ENCODE measurements at places on chromosomes 4 and X.

DNA sequence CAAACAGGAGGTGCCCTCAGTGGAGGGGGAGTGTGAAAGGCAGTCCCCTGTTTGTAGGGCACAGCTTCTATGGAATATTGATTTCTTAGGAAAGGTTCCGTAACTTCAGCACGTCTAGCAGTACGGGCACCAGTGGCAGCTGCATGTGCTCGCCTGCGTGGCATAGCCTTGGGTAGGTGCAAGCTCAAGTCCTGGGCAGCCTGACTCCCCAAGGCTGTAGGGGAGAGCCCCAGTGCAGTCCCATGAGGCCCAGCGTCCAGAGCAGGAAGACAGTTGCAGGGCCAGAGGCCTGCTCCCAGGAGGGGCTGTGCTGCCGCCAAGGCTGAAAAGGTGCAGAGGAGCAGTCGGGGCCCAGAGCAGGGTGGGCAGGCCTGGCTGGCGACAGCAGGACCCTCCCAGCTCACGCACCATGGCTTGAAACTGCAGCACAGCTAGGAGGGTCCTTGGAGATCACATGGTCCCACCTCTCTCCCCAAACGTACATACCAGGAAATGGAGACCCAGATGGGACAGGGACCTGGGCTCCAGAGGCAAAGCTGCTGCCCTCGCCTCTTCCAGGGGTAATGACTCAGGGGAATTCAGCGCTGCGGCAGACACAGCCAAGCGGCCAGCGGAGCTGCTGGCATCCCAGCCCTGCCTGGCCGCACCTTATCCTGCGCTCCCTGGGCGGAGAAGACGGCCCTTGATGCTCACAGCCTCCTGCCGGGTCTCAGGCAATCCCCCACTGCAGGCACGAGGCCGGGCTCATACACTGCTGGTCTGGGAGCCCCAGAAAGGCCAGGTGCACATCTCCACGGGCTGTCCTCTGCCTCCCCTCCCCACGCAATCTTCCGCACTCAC is 6.0 kb upstream of the DUSP9 start:
- DNase-seq = no peak

- DNase-seq = no peak
Measured at GRCh38 chr4:67204441-67204840, 340.9 kb downstream of the CENPC start.

GRCh38 chr4:152296386-152296785 is 239.5 kb downstream of the FBXW7 start:
- no peak for DNase-seq

GRCh38 chr4:108834166-108834834 is 71.4 kb upstream of the ETNPPL start:
- no peak for DNase-seq

GRCh38 chrX:119041175-119041574 is 31.6 kb upstream of the CT47C1 start:
- DNase-seq = no peak

GRCh38 chr4:26081795-26082498 is 167.9 kb downstream of the SMIM20 start:
- DNase-seq = no peak

DNA sequence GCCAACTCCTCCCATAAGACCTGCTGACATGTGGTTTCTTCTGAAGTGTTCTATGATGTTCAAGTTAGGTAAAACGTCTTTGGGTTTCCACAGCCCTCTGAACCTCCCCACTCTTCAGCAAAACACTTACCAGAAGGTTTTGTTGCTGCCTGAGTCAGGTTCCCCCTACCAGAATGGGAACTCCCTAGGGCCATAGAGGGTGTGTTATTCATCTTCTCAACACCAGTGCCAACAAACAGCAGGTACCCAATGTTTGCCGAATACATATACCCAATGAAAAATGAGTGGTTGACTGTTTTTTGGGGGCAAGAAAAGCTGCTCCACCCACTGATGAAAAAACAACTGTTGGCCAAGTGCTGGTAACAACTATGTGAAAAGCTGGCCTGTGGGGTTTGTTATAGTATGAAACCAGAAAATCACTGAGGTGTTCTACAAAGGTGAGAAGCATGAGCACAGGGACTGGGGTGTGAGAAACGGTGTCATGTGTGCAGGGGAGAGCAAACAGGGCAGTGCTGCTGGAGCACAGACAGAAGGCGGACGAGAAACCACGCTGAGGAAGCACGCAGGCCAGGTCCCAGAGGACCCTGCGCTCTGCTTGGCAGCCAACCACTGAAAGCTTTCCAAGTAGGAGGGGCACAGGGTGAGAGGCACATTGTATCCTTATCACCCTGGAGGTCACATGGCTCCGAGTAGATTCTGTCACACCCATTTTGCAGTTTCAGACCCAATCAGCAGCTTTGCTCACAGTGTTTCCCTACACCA is 28.8 kb downstream of the ATP8A1 start:
- peak; percentile 9 for DNase-seq

GRCh38 chrX:142593361-142593862 is 388.3 kb upstream of the MAGEC2 start:
- DNase-seq = no peak

GRCh38 chr4:95534032-95534431 is 14.7 kb downstream of the UNC5C start:
- no peak for DNase-seq

- no peak for DNase-seq
Measured at GRCh38 chr4:128682942-128683666, 126.4 kb upstream of the JADE1 start.

- DNase-seq = no peak
Measured at GRCh38 chr4:16255730-16256129, 29.5 kb upstream of the TAPT1 start.

DNA sequence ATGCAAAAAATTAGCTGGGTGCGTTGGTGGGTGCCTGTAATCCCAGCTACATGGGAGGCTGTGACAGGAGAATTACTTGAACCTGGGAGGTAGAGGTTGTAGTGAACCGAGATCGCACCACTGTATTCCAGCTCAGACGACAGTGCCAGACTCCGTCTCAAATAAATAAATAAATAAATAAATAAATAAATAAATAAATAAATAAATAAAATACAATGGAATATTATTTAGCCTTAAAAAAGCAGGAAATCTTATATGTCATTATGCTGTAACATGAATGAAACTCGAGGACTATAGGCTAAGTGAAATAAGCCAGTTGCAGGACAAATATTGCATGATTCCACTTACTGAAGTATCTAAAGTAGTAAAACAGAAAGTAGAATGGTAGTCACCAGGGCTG is 42.5 kb downstream of the RBM41 start:
- no peak for DNase-seq

GRCh38 chr4:158005021-158005420 is 167.8 kb downstream of the GASK1B start:
- DNase-seq = no peak

DNA sequence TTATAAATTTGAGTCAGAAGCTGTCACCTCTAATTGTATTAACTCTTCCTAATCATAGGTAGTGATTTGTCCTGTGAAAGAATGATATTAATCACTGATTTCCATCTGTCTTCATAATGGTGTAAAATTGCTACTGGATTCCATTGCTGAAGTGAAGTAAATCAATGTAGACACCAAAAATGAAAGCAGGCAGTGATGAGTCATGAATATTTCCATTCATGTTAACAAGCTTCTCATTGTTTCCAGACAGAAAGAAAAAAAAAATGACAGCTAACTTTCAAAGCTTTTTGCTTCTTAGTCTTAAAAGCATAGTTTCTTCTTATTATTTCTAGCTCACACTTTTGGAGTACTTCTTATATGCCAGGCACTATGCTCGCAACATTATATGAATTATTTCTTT is 21.5 kb downstream of the FAM114A1 start:
- DNase-seq = no peak

DNA sequence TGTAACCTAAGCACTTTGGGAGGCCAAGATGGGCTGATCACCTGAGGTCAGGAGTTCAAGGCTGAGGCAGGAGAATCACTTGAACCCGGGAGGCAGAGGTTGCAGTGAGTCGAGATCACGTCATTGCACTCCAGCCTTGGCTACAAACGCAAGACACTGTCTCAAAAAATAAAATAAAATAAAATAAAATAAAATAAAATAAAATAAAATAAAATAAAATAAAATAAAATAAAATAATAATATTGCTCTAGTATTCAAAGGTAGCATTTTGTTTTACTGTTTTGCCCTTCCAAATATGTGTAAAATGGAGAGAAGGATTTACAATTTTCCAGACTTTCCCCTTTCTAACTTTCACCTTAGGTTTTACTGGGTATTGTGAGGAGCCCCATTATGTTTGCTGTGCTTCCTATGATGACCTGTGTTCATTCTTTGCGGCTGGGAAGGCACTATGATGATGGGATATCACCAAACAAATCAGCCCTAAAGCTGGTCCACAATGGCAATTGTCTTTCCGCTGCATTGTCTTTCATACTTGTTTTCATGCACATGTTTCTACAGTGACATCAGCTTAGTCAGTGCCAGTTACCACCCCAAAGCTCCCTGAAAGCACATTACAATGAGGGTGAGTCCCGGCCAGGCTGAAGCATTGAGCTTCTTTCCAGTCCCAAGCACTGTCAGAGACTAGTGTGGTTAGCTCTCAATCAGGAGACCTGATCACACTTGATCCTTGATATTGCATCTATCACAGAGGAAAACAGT is 50.8 kb downstream of the DTHD1 start:
- no peak for DNase-seq

GRCh38 chrX:47644557-47645091 is 5.7 kb downstream of the ELK1 start:
- no peak for DNase-seq

DNA sequence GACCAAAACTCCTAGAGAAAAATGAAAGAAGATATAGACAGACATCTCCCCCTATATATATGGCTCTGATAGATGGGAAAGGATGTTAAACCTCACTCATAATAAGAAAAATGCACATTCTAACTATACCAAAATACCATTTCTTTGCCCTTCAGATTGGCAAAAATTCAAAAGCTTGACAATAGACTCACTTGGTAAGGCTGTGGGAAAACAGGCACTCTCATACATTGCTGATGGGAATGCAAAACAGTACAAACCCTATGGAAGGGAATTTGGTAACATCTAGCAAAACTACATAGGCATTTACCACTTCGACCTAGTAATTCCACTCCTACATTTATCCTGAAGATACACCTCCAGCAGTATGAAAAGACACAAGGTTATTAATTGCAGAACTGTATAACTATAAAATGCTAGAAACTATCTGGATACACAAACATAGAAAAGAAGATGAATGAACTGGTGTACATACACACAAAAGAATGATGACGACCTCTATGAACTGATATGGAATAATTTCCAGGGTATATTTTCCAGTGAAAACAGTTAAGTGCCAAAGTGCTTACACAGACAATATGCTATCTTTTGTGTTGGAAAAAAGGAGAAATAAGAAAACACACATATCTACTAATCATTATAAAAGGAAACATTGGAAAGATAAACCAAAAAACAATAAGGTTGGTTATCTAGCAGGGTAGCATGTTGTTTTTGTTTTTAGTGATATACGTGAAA is 48.5 kb downstream of the WDFY3 start:
- DNase-seq = no peak

GRCh38 chrX:97358941-97359340 is 475.2 kb downstream of the RPA4 start:
- no peak for DNase-seq

- no peak for DNase-seq
Measured at GRCh38 chrX:9465380-9466123, 694 bp downstream of the TBL1X start.

GRCh38 chr4:8592366-8593263 is at the start of gene CPZ:
Gene CPZ, plus strand, starts transcription at chr4:8592765. Its CDS starts 69 bp downstream, at chr4:8592834.
- DNase-seq = no peak

GRCh38 chr4:10095296-10095991 is 21.2 kb downstream of the WDR1 start:
- no peak for DNase-seq

- DNase-seq = no peak
Measured at GRCh38 chr4:20675786-20676185, 24.5 kb upstream of the PACRGL start.

DNA sequence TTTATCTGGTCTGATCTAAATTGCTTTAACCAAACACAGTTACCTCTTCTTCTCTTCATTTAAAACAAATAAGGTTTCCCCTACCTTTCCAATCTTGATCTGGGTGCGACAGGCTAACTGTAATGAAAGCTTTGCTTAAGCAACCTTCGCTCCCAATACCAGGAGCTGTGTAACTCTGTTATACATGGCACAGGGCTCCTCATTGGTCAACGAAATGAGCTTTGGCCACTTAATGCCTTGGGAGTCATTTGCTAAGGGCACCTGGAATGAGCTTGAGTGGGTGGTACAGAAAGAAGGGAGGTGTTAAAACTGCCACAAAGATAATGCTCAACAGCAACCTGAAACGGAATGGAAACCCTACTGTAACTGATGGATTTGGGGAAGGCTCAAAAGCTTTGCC is 140.5 kb downstream of the CHRNA9 start:
- no peak for DNase-seq

DNA sequence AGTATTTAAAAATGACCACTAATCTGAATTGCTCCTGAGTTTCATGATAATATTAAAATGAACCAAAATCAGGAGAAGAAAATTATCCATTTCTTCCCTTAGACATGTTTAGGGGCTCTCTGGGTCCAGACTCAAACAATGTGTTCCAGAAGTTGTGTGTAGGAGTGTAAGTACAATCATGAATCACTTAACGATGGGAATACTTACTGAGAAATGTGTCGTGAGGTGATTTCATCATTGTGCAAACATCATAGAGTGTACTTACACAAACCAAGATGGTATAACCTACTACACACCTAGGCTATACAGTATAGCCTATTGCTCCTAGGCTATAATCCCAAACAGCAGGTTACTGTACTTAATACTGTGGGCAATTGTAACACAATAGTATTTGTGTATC is 74.8 kb downstream of the STPG2 start:
- no peak for DNase-seq

GRCh38 chrX:71661919-71662318 is 5.4 kb upstream of the LOC101059915 start:
- DNase-seq = no peak

GRCh38 chrX:124010566-124010965 is 49.1 kb downstream of the STAG2 start:
- no peak for DNase-seq

GRCh38 chr4:88457307-88458103 is 586 bp downstream of the HERC5 start:
- no peak for DNase-seq

DNA sequence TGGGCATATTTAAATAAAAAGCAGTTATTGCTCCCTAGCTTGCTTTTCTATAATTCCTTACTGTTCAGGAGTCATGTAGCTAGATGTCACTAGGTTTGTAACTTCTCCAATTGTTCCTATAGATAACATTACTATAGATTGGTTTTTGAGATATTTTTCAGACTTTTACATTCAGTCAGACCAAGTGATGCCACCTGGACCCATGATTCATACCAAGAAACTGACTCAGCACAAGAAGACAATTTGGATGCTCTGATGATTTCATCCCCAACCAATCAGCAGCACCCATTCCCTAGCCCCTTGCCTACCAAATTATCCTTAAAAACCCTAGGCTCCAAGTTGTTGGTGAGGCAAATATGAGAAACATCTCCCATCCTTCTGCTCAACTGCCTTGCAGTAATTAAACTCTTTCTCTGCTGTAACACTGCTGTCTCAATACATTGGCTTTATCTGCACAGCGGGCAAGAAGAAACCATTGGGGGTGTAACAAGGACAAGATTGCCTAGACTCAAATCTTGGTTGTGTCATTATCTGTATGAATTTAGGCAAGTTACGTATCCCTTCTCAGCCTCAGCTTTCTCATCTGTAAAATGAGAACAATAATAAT is 11.8 kb upstream of the NEIL3 start:
- no peak for DNase-seq
